GDM1 (cell line): ENCODE measurements at places on chromosomes 11 and 22.

DNA sequence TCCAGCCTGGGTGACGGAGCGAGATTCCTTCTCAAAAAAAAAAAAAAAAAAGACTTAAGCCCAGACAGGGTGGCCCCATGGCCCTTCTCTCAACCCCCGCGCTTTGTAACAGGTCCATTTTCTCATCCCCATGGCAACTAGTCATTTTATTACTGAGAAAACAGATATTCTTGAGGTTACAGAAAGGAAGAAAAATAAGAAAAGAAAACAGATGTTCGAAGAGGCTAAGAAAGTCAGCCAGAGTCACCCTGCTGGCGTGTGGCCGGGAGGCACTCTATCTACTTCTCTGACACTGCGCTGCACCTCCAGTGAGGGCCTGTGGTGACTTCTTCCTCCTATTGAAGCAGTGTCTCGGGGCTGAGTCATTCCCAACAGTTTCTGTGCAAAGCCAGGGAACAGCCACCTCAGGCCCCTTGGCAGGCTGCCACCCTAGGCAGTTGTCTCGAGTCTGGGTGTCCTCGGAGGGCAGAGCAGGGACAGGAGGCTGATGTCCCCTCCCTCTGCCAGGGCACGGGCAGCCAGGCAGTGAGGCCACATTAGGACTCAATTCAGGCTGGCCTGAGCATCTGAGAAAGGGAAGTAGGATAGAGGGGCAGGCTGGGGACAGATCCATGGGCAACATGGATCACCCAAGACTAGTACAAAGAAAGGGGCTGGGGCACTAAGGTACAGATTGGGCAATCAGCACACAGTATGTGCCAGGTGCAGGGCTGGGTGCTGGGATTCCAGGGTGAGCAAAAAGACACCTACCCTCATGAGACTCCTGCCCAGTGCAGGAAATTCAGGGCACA is 16.4 kb upstream of the SYVN1 start:
- peak; percentile 93 for DNase-seq

GRCh38 chr11:130932086-130932712 is 15.9 kb upstream of the SNX19 start:
- no peak for DNase-seq

DNA sequence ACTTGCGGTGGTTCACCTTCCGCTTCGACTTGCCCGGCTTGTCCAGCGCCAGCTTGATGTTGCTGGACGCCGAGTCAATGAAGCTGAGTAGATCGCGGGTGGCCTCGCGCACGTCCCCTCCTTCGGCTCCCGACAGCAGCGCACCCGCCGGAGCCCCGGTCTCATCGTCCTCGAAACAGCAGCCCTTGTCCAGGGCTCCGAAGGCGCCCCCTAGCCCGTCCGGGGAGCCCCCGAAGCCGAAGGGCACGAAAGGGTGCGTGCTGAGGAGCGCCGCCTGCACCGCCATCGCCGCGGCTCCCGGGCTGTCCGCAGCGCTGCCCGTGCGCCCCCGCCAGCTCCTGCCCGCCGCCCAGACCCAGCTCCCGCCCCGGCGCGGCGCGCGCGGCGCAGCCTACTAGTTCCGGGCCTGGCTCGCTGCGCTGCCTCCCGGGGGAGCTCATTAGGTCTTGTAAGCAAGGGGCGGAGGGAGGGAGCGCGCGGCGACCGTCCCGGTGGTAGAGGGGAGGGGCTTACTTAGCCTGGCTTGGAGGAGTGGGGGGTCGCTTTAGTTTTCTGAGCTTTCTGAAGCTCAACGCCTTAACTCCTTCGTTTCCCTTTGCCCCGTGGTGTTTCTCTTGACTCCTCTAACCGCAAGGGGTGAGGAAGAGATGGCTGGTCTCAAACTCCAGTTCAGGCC is at the start of gene FAM181B:
TSS of gene FAM181B (minus strand) at position 421 of the 676 bp plus-strand sequence. CDS start at position 286, 135 bp downstream.
- DNase-seq, result no peak

- DNase-seq, result no peak
Measured at GRCh38 chr22:35749808-35750207, 32.1 kb downstream of the APOL5 start.
